ENCODE measurements at places on chromosomes 16 and 17. TPM values are rescaled to one million over a fixed set of nuclear protein-coding genes. Genes with fewer than 3 reads are reported as not detected.

GRCh38 chr17:57747221-57748017 is 2.3 kb upstream of the CCDC182 start:
- DNase-seq, result no peak

Gene MFAP4
- 260 TPM for polyA plus RNA-seq

Gene TAT
- polyA plus RNA-seq, result 0.04 TPM

Gene ASGR1
- 6.1 TPM for polyA plus RNA-seq

Gene CYB5B
- 141 TPM for polyA plus RNA-seq

- no peak for DNase-seq
Observed at GRCh38 chr17:20010936-20011335, 1.8 kb downstream of the SPECC1 start.

GRCh38 chr17:30170415-30170987 is 53.9 kb downstream of the NSRP1 start:
- DNase-seq, result no peak

GRCh38 chr17:31604936-31605335 is 213.5 kb downstream of the RAB11FIP4 start:
- DNase-seq, result no peak

DNA sequence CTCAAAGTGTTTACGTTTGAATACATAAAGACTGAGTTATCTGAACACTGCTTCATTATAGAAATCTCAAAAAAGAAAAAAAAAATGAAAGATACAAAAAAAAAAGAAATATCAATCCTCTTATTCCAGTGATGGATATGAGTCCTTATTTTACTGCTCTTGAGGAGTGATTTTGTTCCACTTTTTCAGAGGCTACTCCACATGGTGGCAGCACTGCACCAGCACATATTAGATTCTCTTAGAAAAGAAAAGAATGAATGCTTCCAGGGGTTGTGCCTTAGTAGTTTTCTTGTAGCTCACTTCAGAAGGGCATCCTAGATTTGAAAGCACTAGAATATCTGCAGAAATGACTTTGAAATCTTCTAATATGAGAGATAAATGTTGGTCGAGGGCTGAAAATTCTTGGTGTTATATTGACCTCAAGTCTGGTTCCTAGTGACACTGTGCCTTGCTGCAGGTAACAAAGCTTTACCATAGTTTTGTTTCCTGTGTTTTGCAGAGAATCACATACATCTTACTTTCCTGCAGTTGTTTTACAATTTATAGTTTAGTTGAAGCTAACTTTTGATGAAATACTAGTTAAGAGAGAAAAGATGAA is 25.9 kb downstream of the AP2B1 start:
- peak; percentile 38 for DNase-seq

DNA sequence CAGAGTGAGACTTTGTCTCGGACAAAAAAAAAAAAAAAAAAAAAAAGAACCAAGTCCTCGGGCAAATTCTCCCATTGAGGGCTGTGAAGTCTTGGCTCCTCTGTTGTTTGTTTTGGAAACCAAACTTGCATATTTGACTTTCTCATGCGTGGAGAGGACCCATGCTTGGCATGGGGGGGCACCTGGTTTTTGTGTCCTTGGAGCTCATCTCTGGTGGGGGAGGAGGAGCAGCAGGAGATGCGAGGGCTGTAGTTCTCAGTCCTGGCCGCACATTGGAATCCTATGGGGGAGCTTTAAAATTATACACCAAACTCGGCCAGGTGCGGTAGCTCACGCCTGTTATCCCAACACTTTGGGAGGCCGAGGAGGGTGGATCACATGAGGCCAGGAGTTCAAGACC is 74.5 kb downstream of the ABCC6 start:
- no peak for DNase-seq

DNA sequence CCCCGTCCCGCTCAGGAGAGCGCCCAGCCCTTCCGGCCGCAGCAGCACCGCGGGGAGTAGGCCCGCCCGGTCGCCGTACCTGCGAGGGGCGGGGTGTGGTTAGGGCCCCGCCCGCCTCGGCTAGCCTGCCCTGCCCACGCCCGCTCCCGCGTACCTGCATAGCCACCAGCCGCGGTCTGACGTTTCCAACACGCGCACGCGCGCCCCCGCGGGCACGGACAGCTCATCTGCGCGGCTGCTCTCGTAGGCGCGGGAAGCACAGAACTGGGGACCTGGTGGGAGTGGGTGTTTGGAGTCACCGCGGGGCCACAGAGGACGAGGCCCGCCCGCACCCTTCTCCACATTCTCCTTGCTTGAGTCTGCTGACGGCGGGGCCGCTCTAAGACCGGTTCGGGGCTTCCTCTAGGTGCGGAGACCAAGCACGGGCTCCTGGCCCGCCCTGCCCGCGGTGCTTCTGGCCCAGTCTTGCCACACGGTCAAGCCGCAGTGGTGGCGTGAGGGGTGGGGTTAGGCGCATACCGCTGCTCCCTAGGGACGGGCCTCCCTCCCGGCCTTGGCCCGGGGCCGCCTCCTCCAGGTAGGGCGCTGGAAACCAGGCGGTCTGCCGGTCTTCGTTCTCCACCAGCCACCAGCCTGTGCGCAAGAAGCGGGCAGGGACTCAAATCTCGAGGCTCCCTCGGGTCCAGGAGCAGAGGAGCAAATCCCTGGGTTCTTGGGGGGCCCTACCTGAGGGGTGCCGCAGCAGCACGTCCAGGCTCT is 1.8 kb downstream of the NOXO1 start:
- no peak for DNase-seq

Gene CACNG3
- polyA plus RNA-seq, result not detected

Gene METTL9
- 244 TPM for polyA plus RNA-seq

Gene SLC52A1
- 0.47 TPM for polyA plus RNA-seq

DNA sequence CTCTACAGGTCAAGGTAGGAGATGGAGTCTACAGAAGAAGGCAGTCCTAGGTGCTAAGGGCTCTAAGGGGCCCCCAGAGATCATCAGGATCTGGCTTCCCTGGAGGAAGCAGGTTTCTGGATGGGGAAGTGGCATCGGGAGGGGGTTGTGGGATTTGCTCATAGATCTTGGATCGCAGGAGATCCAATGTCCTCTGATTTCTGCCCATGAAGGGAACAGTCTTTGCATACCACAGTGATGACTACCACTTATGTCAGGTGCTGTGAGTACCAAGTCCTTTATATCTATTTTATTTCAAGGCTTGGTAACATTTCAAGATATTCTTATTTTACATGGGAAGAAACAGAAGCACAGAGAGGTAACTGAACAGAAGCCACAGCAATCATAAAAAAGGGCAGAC is 164.0 kb downstream of the RGS9 start:
- no peak for DNase-seq

GRCh38 chr16:49158029-49158642 is 123.5 kb downstream of the CBLN1 start:
- peak; percentile 55 for DNase-seq

- no peak for DNase-seq
Observed at GRCh38 chr17:49969134-49969759, at the start of gene DLX4. Gene DLX4, plus strand, starts transcription at chr17:49969190. Its CDS starts 279 bp downstream, at chr17:49969469.

Gene CCL7
- polyA plus RNA-seq, result not detected

Gene SOX8
- polyA plus RNA-seq, result 3.4 TPM

- DNase-seq, result no peak
Observed at GRCh38 chr16:85378145-85379040, 234.7 kb upstream of the GSE1 start.

GRCh38 chr17:17816831-17817551 is 19.8 kb downstream of the SREBF1 start:
- no peak for DNase-seq

Gene TLCD2
- 6.2 TPM for polyA plus RNA-seq

GRCh38 chr17:43769426-43769825 is 9.4 kb downstream of the DUSP3 start:
- no peak for DNase-seq

GRCh38 chr17:19730843-19731242 is 14.5 kb upstream of the SLC47A2 start:
- DNase-seq, result no peak

Gene GRIN2C
- 0.32 TPM for polyA plus RNA-seq

DNA sequence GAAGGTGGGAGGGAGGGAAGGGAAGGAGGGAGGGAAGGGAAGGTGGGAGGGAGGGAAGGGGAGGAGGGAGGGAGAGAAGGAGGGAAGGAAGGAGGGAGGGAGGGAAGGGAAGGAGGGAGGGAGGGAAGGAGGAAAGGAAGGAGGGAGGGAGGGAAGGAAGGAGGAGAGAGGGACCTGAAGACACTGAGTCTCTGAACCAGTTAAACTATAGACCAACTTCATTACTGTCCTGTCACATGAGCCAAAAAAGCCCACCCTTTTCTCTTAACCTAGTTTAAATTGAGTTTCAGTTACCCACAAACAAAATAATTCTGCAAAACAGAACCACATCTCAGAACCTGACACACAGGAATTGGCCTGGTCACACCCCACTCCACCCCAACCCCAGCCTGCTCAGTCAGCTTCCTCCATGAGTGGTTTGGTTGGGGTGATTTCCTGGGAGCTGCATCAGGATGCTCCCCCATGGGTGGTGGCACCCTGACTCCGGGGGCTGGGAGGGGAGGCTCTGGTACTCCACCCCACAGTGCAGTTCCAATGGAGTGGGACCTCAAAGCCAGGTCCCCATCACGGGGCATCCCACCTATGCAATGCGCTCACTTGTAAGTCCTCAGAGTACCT is 4.7 kb upstream of the PRR29 start:
- DNase-seq, result no peak

Gene SEPTIN1
- polyA plus RNA-seq, result 1.7 TPM

DNA sequence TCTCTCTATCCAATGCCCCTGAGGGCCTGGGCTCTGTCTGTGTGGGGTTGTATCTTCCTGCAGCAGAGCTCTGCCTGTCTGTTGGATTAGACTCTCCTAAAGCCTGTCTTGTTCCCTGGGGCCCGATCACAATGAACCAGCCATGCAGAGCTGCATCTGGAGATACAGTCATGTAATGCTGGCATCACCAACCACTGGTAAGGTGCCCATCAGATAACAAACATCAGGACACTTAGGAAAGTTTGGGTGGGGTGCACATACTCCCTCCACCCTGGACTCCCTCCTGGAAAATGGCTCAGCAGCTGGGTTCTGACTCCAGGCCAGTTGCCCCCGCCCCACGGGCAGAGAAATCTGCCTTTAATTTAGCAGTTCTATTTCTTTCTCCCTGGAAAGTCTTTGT is 61.3 kb upstream of the BRD7 start:
- DNase-seq, result no peak

GRCh38 chr17:64130559-64131001 is 636 bp upstream of the ERN1 start:
- DNase-seq, result no peak

DNA sequence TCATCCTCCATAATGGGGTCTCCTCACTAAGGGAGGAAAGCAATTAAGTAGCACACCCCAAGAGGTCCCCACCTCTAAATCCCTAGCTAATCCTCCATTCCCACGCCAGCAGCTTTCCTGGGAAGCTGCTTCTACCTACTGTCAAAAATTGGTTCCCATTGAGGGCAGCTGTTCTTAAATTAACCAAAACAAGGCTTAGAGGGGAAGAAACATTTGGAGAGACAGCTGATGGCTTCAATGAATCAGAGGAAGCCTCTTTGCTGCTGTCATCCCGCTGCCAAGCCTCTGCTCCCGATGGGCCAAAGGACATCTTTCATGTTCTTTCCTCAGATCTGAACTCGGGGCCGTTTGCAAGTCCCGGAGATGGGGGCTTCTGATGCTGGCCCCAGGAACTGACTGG is 26.6 kb downstream of the AIPL1 start:
- DNase-seq, result no peak

- DNase-seq, result no peak
Observed at GRCh38 chr16:89034573-89034961, 57.6 kb upstream of the CBFA2T3 start.

DNA sequence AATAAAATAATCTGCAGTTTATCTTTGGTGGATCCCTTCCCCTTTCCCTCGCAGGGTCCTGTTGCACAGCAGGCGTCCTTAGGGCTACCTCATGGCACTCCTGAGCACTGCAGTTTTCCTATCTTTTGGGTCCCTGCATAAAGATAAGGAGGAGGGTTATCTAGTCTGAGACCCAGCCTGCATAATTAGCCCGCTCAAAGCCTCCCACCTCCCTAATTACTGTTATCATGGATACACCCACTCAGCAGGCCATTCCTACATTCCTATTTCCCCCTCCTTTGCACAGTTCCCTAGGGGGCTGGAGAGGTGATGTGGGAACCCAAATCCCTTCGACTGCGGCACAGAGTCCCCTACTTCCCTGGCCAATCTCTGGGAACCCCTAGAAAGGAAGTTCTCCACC is 5.1 kb upstream of the CLUH start:
- no peak for DNase-seq

DNA sequence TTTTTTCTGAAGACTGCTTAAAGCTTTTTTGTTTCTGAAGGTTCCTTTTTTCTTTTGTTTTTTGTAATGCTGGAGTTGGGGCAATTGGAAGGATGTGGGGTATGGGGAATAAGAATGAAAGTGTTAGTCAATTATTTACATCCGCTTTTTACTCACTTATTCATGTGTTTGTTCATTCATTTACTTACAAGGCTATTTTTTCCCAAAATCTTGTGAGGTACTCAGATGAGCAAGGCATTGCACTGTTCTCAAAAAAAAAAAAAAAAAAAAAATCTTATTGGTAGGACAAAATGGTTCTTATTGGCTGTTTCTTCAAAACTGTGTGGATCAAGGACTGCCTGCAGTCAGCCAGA is 55.7 kb downstream of the PLD6 start:
- no peak for DNase-seq

DNA sequence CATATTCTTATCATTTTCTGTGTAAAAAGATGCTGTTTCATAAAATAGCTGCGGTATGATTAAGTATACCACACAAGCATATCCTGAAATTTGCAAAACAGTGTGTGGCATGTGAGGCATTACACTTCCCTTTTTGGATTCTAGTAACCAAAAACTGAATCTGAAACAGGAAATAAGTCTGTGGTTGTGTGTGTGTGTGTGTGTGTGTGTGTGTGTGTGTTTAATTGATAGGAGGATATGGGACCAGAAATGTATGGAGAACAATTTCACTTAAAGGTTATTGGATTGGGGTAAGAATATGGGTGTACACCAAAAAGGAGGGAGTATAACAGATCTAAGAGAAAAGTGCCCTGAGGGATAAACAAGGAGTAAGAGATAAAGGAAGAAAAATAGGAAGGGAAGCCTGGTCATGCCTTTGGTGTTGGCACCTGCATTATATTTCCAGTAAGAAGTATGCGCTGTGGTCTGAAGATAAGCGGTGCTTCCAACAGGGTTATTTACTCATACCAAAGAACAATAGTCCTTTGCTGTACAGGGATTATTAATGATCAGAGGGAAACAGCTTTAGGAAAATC is 4.0 kb downstream of the LYRM1 start:
- no peak for DNase-seq

- DNase-seq, result no peak
Observed at GRCh38 chr16:89898201-89898967, 20.3 kb upstream of the MC1R start.

DNA sequence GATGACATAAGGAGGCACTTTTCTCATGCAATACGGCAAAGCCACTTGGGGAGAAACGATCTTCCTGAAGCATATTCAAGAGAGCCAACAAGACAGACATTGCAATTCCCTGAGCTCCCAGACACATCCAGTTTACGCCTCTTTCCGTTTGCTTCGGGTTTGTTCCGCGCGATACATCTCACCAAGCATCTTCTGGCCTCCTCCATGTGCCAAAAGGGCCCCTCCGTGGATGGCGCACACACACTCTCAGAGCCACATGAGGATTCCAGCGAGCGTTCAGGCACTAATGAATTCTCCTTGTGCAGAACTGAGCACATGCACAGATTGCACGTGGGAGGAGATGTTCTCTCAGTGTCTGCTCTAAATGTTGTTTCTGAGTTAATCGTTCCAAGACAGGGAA is 146.7 kb upstream of the SHISA6 start:
- DNase-seq, result no peak
